ENCODE measurements at places on chromosomes 11 and 22.
A peak's percentile ranks its signal among the peaks of the same experiment; 100 is the strongest.

DNA sequence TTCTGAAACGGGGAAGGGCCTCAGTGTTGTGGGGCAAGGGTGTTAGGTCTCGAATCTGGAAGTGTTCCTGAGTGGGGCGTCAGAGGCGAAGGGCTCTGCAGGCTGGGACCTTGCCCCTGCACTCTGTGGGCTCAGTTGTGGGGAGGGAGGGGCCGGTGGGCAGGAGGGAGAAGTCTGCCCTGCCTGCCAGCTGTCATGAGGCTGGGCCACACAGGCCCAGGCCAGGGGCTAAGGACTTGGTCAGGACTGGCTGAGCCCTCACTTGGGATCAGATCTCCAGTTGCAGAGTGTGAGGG is at the start of gene CRACR2B:
Gene CRACR2B, plus strand, starts transcription at position 23 of the 296 bp plus-strand sequence. CDS start 689 bp downstream, outside the sequence.
- H3K36me3 ChIP-seq = peaks cover 22% of the 10 kb centered on the region
- peak within 1 kb of the TSS; percentile 45 for H3K4me3 ChIP-seq
- no peak for DNase-seq
- peaks cover 56% of the 10 kb centered on the region for H3K27me3 ChIP-seq

DNA sequence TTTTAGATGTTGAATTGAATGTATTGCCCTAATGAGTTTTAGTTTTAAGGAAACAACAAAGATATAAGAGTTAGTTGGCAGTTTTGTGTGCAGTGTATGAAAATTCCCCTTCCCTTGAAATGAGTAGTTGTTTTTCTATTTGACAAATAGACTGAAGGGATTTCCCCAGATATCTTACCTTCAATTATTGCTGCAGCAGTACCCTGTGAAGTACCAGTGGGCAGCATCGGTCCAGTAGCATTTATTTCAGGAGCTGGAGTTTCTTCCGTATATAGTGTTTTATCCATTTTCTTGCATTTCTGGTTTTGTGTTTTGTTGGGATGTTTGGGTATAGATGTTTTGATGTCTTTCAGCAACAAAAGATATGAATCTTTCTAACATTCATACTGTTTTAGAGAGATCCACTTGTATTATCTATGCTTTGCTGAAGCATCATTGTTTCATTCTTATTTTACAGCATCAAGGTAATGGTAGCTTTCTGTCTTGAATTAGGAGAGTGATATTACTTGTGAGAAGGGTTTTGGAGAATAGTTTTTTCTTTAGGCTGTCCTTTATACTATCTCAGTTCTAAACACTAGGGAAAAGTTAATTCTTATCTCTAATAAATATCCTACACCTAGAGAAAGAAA is 7.4 kb downstream of the KMT2A start:
- no peak for DNase-seq
- H3K27me3 ChIP-seq = no peaks in the 10 kb centered on the region
- H3K27ac ChIP-seq = no peak overlapping the region
- H3K36me3 ChIP-seq = peaks cover 88% of the 10 kb centered on the region
- peaks cover 7% of the 10 kb centered on the region for H3K4me1 ChIP-seq

DNA sequence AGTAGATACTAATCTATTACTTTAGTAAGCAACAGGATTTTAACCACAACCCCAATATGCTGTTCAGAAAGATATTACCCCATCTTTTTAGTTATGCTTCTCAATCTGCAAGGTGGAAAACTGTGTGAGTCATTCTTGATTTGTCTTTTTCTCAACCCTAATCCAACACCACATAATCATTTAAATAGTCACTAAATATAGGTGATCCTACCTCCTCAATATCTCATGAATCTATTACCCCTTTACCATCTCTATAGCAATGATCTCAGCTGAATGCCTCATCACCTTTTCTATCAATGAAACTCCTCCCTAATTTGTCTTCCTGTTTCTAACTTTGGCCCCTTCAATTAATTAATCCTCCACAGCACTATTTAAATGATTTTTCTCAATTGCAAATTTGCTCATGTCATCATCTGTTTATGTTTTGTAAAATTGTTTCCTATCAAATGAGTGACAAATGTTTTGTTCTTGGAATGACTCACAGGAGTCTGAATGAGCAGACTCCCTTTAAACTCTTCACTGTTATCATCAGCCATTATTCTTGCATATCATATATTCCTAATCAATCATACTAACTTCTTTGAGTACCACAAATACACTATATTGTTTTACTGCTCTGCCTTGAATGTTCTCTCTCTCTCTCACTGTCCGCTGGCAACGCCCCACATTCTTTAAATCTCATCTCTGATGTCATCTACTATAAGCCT is 26.1 kb downstream of the SNX19 start:
- peaks cover 20% of the 10 kb centered on the region for H3K4me1 ChIP-seq
- peaks cover 2% of the 10 kb centered on the region for H3K36me3 ChIP-seq
- no peak overlapping the region for H3K27ac ChIP-seq
- H3K27me3 ChIP-seq = no peaks in the 10 kb centered on the region
- H3K4me3 ChIP-seq = no peak overlapping the region

DNA sequence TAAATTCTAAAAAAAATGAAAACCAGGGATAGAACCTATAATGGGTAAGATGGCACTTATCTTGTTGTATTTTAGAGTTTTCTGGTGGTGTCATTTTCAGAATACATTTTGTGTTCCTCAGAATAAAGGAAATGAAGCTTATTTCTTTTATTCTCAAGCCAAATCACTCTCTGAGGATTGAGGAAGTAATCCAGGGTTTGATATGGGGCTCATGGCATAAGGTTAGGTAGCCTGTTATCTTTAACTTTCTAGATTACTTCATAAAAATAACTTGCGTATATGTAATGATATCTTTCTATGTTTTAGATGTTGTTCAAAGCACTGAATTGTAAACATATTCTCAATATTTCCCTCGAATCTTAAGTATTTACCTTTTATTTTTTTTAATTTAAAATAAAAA is 33.5 kb downstream of the PDE3B start:
- no peaks in the 10 kb centered on the region for H3K27me3 ChIP-seq
- no peak for DNase-seq
- H3K4me1 ChIP-seq = no peaks in the 10 kb centered on the region
- H3K4me3 ChIP-seq = no peak overlapping the region
- no peak overlapping the region for H3K27ac ChIP-seq
- no peaks in the 10 kb centered on the region for H3K36me3 ChIP-seq

GRCh38 chr22:20316217-20316843 is 3.5 kb downstream of the DGCR6L start:
- H3K27me3 ChIP-seq = no peaks in the 10 kb centered on the region
- no peaks in the 10 kb centered on the region for H3K36me3 ChIP-seq
- DNase-seq = no peak
- H3K27ac ChIP-seq = no peak overlapping the region
- peaks cover 7% of the 10 kb centered on the region for H3K4me1 ChIP-seq
- no peak overlapping the region for H3K4me3 ChIP-seq

DNA sequence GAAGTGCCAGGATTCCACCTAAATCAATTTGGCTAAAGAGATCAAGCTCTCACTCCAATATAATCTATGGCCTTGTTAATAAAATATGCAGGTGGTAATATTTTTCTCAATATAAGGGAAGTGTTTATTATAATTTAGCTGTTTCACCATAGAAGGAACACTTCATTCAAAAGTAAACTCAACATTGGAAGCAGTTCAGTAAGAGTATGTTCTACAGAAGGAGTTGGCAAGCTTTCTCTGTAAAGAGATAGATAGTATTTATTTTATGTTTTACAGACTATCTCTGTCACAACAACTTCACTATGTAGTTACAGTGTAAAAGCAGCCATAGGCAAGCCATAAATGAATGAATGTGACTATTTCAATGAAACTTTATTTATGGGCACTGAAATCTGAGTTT is 313.6 kb upstream of the ANO3 start:
- H3K4me3 ChIP-seq = no peak overlapping the region
- no peaks in the 10 kb centered on the region for H3K4me1 ChIP-seq
- H3K36me3 ChIP-seq = no peaks in the 10 kb centered on the region
- no peak overlapping the region for H3K27ac ChIP-seq

All from neuronal stem cell (in vitro differentiated cells).